Activated naive CD4-positive, alpha-beta T cell treated with anti-CD3 and anti-CD28 coated beads, Interleukin-2, amount 50 U/mL, for 72 hours (primary cell): ENCODE measurements at places on chromosomes 4 and X. TPM values are rescaled to one million over a fixed set of nuclear protein-coding genes. Genes with fewer than 3 reads are reported as not detected.

- no peak for DNase-seq
These were observed 35.9 kb downstream of the NAP1L5 start for GRCh38 chr4:88661739-88662138.

DNA sequence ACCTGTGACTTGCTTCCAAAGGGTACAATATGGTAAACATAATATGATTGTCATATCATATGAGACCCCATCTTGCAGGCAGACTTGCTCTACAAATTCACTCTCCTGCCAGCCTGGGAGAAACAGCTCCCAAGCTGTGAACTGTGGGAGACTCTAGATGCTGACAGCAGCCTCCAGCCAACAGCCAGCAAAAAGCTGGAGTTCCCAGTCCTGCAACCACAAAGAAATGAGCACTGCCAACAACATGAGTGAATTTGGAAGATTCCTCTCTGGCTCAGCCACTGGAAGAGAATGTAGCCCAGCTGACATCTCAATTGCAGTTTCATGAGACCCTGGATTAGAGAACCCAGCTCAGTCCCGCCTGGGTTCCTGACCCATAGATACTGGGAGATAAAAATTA is 145.4 kb downstream of the QDPR start:
- DNase-seq = no peak

DNA sequence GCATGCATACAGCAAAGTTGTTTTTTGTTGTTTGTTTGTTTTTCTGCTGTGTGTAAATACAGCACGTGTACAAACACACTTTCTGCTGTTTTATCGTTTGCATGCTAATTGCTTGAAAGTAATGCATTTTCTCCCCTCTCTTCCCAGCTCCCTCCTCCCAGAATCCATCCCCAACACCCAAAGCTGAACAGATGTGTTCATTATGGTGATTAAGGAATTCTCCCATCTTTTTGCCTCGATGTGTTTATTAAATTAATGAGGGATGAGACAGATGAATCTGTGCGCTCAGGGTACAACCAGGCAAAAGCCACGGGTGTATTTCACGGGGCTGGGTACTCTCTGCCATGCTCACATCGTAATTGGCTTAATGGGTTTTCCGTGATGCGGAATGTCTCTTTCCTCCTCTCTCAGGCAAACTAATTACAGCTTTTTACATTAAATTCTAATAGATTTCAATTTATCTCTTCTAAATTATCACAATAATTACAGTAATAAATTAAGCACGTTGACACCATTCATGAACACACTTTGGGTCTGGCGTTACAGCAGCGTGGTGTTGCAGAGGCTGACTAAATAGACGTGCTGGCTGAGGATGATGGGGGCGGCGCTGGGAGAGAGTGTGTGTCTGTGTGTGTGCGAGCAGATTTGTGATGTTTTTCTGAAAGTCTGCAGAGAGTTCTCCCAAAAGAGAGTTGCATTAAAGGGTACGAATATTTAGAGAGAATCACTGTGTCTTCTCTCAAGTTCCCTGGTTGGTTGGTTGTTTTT is 117.7 kb downstream of the CRLF2 start:
- DNase-seq = no peak

DNA sequence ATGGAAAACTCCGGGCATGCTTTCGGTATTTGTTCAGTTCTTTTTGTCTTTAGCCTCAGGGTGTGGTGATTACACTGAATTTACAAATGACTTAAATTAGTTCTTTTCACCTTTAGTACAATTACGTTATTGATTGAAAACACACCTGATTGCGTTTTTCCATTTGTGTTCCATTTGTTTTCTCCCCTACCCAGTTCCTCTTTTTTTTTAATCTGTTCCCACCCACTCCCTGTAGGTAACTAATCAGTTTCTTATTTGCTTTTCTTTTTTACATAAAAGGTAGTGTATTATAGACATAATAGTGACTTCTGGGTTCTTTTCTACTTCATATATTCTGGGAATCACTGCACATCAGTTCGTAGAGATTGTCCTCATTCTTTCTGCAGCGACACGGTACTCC is 53.4 kb downstream of the TNIP2 start:
- DNase-seq = no peak

DNA sequence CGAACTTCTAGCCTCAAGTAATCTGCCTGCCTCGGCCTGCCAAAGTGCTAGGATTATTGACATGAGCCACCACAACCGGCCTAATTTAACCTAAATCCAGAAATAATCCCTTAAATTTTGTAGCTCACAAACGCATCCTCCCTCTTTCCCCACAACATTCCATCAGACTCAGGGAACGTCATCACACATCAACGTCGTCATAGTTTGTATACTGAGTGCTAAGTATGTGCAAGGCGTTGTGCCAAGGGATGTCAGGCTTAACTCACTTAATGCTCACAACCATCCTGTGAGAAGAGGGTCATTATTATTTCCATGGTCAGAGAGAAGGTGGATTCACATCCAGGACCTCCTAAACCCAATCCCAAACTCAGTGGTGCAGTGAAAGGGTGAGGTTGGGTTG is 9.6 kb upstream of the GSX2 start:
- no peak for DNase-seq

DNA sequence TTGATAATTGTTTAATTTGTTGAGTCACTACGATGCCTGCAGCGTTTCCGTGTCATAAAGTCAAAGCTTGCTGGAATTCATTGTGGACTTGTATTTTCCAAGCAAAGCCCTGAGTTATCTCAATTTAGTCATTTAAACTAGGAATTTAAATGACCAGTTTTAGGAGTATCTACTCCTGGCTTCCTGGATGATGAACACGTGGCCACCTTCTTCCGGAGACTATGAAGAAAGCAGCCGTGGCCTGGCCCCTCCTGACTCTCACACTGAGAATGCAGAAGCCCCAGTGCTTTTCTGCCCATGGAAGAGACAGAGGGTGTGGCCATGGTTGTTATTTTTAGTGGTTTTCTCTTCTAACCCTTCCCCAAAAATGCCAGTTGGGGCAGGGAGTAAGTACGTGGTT is 250.7 kb upstream of the GATB start:
- DNase-seq = no peak

DNA sequence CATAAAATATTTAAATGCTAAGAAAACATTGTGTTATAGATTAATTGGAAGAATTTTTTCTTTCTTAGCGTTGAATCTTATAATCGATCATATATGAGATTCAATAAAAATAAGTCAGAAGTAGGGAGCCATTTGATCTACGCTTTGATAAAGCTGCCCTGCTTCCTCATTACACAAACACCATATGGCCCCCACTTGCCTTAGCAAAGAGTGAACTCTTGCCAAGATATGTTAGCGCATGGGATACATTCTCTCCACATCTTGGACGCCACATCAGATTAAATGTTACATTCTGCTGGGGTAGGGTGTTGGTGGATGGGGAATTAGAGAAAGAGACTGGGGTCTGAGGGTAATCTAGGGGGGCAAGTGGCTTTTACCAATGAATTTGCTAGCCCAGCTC is 207.7 kb upstream of the MID1 start:
- no peak for DNase-seq

GRCh38 chr4:147313108-147313507 is 167.8 kb upstream of the EDNRA start:
- no peak for DNase-seq

DNA sequence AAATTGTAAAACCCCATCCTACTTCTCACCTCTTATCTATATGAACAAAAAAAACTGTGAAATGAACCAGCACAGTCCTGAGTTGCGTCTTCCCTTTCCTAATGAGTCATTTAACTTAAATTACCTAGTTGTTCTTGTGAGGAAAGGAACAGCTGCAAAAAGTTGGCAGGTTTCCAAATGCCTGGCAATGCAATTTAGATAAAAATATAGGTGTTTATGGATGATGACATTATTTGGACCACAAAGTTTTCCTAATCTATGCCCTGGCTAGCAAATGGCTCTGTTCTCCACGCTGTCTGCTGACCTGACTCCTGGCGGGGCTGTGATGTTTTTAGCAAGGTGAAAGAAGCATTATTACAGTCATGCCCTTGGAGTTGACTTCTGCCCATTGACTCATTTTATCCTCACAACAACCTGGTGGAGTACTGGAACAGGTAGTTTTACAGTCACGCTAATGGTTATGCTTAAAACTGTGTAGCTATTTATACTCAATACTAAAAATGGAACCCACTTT is 29.8 kb upstream of the RELL1 start:
- no peak for DNase-seq

GRCh38 chrX:20393944-20394343 is 127.2 kb upstream of the RPS6KA3 start:
- no peak for DNase-seq

DNA sequence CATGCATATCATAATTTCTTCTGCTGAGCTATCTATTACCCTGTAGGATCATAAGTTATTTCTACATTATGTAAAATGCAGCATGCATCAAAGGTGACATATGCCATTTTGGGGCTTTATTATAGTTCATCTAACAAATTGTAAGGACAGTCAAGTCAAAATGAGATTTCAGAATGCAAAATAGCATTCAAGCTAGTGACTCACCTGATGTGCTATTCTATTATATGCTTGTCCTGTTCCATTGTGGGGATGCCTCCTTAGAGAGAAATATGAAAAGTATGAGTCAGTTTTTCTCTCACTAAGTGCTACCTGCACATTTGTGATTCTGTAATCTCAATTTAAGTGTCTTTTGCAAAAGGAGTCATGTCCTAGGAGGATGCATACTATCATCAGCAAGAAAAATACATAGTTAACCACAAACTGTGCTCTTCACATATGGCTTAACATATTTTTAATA is 647.0 kb upstream of the PCDH10 start:
- DNase-seq = no peak

DNA sequence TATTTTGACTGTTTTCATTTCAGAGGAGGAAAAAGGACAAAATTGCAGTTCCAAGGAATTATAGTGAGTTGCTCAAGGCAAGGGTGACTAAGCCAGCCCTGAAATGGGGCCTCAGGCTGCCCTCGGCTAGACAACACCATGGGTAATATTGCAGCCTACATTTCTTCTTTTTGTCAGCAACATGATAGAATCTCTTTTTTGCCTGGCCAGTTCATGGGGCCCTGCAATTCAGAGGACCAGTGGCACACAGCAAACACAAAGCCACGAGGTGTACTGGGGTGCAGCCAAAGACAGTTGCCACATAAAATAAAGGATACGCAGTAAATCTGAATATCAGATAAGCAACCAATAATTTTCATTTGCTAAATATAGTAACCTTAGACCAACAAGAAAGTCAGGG is 41.8 kb downstream of the RBM47 start:
- DNase-seq = no peak

GRCh38 chr4:122203407-122203806 is 51.3 kb downstream of the BLTP1 start:
- DNase-seq = no peak

GRCh38 chrX:150028692-150029091 is 90.4 kb upstream of the EOLA2 start:
- no peak for DNase-seq

Gene CXCL9
- not detected for total RNA-seq

- DNase-seq = no peak
These were observed 93.9 kb upstream of the JADE1 start for GRCh38 chr4:128715616-128716015.

GRCh38 chr4:82989575-82990429 is 20.8 kb downstream of the LIN54 start:
- no peak for DNase-seq

Gene PCDH18
- 0.06 TPM for total RNA-seq

Gene TECRL
- total RNA-seq = not detected

Gene GPR50
- total RNA-seq = not detected

Gene SOX3
- total RNA-seq = not detected

DNA sequence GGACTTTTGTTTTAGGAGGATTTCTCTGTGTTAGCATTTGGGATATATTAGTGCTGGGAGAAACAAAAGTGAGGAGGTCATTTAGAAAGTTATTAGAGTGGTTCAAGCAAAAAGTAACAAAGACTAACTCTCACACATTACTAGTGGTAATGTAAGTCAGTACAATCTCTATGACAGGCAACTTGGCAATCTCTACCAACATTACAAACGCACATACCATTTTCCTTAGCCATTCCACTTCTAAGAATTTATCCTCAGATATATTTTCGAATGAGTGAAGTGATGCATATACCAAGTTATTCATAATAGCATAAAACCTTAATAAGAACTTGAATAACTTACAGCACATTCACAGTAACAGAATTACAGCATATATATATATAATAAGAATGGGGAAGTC is 146.2 kb downstream of the PRSS12 start:
- no peak for DNase-seq

Gene PCYT1B
- 1.0 TPM for total RNA-seq

GRCh38 chr4:38060829-38061431 is 100.7 kb downstream of the PTTG2 start:
- DNase-seq = no peak

Gene BEX2
- total RNA-seq = 16.4 TPM
